HEK293T (cell line): ENCODE measurements at places on chromosomes 16 and 17.

DNA sequence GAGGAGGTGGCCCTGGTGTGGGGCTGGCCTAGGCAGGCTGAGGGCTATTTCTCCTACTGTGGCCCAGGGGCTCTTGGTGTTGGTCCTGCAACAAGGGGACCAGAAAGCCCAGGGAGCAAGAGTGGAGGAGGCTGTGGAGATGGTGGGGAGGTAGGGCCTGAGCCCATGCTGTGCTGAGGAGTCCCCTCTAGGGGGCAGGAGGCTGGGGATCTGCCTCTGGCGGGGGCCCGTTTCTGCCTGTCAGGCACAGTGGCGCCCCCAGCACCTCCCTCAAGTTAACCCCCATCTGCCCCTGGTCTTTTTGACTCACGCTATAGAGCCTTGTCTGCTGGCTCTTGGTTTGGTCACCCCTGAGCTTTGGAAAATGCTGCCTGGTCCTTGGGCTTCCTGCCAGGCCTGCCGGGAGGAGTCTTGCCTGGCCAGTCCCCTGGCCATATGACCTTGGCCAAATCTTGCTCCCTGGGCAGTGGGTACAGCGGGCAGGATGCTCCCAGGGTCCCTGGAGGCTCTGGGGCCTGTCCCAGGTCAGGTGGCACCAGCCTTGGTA lies 5.9 kb downstream of the BAIAP2 start:
- DNase-seq, result peak; percentile 65

DNA sequence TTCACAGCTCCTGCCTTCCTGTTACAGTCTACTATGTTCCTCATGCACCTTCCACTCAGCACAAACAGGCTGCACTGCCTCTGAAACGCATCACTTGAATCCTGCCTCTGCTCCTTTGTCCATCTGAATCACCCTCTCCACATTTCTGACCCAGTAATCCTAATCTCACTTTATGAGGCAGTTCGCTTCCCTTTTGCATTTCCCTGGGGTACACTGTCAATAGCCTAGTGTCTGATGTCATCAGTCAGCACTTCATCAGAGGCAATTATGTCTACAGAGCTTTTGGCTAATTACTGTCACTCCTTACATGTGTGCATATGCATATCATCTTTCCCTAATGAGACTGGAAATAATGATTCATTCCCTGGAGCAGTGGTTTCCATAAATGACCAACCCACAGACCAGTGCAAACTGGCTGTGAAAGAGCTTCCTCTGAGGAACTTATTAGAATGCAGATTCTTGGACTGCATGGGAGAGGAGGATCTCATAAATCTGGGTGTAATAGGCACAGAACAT lies 23.6 kb downstream of the CA4 start:
- DNase-seq, result no peak

DNA sequence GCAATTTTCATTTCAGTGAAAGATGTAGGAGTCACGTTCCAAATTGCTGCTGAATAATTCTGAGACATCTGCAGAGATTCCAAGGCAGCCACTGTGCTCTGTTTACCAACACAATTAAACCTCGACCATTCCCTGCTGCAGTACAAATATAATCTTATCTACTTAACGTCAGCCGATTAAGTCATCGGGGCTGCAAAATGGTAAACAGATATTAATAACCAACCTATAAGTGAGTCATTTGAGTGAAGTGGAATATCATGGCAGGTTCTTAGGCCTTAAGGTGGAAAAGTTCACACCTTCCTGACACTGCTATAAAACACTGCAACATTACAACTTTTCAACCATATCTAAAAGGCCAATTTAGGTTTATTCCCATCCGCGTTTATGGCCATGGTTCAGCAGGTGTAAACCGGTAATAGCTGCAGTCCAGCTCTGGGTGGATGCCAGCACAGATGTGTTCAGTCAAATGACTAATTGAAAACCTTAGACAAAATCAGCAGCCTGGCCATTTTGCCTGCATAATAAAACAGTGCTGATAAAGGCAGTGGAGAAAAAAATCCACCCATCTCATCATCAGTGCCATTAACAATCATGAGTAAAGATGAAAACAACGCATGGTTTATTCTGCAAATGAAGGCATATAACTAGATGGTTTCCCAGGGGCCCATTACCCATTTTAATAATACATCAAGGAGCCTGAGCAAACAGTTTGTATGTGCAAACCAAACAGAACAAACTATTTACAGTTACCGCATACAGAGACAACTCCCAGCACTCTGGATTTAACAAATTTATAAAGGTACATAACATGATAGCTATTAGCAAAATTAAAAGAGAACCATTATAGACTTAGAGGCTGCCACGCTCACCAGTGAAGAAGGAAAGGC lies 202.9 kb upstream of the IRX3 start:
- no peak for DNase-seq

DNA sequence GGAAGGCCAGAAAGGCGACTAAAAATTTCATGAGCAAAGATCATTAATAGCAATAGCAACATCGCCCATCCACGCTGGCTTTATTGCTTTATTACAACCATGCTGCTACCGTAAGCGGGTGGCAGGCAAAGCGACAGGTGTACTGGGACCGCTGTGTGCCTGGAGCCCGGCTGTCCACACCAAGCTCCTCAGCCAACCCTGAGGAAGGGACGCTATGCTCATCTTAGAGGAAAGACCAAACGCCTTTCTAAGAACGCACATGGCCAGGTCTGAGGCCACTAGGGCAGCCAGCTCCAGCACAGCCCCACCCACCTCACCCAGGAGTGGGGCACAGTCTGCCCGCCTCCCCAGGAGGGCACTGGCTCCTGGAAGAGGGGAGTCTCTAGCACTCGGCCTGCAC lies 28.0 kb downstream of the PEMT start:
- DNase-seq, result no peak

DNA sequence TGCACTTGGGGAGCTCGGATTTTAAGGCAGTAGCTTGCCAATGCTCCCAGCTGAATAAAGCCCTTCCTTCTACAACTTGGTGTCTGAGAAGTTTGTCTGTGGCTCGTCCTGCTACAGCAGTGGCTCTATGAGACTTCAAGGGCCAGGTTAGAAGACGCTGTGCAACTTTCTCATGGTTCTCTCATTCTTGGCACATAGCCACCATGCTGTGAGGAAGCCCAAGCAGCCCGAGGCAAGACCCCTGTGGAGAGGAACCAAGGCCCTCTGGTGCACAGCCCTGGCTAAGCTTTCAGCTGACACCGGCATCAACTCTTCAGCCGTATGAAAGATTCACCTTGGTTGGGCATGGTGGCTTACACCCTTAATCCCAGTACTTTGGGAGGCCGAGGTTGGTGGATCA lies 116.9 kb upstream of the EEF2KMT start:
- DNase-seq, result no peak

- DNase-seq, result no peak
Measured at GRCh38 chr16:75541236-75541635, 5.3 kb upstream of the CHST5 start.

GRCh38 chr16:29894352-29894751 lies 5.0 kb downstream of the SEZ6L2 start:
- DNase-seq, result no peak

- DNase-seq, result no peak
Measured at GRCh38 chr17:11490171-11490755, 108.0 kb upstream of the DNAH9 start.

GRCh38 chr16:66304961-66305360 lies 61.5 kb upstream of the CDH5 start:
- no peak for DNase-seq

GRCh38 chr16:52557236-52557635 lies 10.3 kb upstream of the TOX3 start:
- no peak for DNase-seq

DNA sequence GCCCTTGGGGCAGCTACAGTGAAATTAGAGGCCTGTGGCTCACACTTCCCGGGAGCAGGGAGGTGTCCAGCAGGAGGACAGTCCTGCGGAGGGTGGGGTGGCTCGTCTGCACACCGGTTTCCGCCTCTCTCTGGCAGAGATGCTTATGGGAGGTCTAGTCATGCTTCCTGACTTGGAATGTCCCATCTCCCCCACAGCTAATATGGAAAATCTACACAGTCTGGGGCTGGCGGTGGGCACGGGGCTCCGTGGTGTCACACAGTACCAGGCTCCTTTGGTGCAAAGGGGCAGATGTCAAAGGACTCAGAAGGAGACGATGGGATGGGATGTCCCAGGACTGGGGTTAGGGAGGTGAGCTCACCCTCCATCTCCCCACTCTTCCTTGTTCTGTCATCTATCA lies 44.1 kb upstream of the DOC2B start:
- DNase-seq, result no peak

DNA sequence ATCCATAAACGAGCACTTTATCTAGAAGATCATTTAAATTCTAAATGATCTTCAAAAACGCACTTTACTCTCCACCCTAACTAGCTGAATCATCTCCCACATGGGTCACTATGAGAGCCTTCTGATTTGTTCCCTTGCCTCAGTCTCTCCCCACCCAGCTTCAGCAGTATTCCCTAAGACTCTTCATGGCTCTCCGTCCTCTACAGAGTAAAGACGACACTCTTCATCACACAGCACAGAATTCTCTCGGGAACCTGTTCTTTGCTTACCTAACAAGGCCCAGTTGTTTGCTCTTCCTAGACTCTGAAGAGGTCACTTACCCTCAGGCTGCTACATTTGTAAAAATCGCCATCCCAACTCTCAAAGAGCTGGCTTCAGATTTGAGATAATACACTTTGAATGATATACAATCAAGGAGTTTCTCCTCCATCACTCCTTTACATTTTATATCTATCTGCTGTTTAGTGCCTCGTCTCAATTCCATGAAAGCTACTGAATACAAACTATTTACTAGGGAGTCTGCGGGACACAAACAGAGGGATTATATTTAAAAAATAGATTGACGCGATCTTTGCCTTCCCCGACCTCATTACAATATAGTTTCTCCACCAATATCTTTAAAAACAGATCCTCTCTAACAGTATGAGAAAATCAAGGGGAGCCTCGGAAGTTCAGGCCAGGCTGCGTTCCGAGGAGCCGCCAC lies 511 bp upstream of the LIG3 start:
- DNase-seq, result no peak

- DNase-seq, result no peak
Measured at GRCh38 chr17:57956291-57957119, 1.3 kb upstream of the CUEDC1 start.

- no peak for DNase-seq
Measured at GRCh38 chr17:72128039-72128438, 7.2 kb downstream of the SOX9 start.
